ENCODE measurements at places on chromosomes 6 and 20.

DNA sequence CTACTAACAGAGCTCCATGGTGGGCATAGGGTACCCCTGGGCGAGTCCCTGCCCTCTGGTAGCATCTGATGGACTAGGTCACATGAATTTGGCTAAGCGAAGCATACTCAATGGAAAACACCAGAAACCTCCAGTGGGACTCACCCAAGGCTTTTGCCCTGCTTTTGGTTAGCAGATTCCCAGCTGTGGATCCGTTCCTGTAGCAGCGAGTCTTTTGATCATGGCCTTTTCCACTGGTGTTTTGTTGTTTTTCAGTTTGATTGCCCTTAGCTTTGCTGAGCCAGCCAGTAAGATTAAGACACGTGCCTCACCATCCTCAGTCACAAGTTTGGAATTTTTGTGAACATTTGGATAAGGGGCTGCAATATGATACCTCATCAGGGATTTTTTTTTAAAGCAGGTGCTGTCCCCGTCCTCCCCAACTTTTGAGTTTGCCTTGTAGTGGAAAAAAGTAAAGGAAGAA is 8.0 kb downstream of the TNFAIP3 start:
- no peak for DNase-seq

- DNase-seq, result no peak
These were observed 653.7 kb downstream of the TFAP2A start for GRCh38 chr6:9761220-9761619.

DNA sequence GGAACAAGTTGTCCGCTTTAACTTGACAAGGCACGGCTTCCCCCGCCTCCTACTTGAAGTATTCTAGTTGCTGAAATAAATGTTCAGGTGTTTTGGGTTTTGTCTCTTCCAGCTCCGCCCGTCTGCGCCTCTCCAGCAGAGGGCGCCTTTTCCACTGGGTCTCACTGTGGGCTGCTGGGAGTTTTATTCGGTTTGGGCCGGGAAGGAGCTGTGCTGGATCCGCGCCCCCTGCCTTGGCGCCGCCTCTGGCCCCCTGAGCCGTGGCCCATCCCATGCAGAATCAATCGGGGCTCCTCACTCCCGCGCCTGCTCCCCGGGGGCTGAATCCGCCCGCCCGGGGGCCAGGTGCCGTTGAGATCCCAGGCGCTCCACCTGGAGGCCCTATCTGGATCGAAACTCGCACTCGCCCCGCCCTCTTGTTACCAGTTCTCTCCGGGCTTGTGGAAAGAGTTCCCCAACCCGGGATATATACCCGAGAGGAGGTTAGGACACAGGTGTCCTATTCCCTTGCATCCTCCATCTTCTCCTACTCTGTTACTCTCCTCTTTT is 51.0 kb upstream of the TCF21 start:
- peak; percentile 34 for DNase-seq

DNA sequence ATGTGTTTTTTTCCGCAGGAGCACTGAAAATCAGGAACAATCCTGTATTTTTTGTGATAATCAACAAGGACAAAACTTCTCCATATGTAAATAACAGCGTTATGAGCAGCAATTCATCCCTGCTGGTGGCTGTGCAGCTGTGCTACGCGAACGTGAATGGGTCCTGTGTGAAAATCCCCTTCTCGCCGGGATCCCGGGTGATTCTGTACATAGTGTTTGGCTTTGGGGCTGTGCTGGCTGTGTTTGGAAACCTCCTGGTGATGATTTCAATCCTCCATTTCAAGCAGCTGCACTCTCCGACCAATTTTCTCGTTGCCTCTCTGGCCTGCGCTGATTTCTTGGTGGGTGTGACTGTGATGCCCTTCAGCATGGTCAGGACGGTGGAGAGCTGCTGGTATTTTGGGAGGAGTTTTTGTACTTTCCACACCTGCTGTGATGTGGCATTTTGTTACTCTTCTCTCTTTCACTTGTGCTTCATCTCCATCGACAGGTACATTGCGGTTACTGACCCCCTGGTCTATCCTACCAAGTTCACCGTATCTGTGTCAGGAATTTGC is at the start of gene TAAR6:
Gene TAAR6 (plus strand): TSS at position 102 of the 557 bp plus-strand sequence. CDS start 0 bp downstream, at position 102.
- DNase-seq, result no peak

- no peak for DNase-seq
These were observed 50.0 kb upstream of the FOXO3 start for GRCh38 chr6:108510461-108511319.

Data from activated naive CD4-positive, alpha-beta T cell (primary cell).